ENCODE measurements at places on chromosomes 5 and 9. TPM values are rescaled to one million over a fixed set of nuclear protein-coding genes. Genes with fewer than 3 reads are reported as not detected.
A peak's percentile ranks its signal among the peaks of the same experiment; 100 is the strongest.

GRCh38 chr9:81146684-81147337, 542.5 kb downstream of the TLE1 start:
- H3K4me3 ChIP-seq = no peak overlapping the region
- no peaks in the 10 kb centered on the region for H3K27me3 ChIP-seq
- no peaks in the 10 kb centered on the region for H3K36me3 ChIP-seq
- no peaks in the 10 kb centered on the region for H3K4me1 ChIP-seq
- DNase-seq = no peak
- no peak overlapping the region for H3K27ac ChIP-seq

GRCh38 chr5:141492168-141492885, 3.4 kb downstream of the PCDHGC5 start:
- no peaks in the 10 kb centered on the region for H3K36me3 ChIP-seq
- H3K27me3 ChIP-seq = peaks cover 24% of the 10 kb centered on the region
- no peak overlapping the region for H3K27ac ChIP-seq
- no peak for DNase-seq
- no peaks in the 10 kb centered on the region for H3K4me1 ChIP-seq

DNA sequence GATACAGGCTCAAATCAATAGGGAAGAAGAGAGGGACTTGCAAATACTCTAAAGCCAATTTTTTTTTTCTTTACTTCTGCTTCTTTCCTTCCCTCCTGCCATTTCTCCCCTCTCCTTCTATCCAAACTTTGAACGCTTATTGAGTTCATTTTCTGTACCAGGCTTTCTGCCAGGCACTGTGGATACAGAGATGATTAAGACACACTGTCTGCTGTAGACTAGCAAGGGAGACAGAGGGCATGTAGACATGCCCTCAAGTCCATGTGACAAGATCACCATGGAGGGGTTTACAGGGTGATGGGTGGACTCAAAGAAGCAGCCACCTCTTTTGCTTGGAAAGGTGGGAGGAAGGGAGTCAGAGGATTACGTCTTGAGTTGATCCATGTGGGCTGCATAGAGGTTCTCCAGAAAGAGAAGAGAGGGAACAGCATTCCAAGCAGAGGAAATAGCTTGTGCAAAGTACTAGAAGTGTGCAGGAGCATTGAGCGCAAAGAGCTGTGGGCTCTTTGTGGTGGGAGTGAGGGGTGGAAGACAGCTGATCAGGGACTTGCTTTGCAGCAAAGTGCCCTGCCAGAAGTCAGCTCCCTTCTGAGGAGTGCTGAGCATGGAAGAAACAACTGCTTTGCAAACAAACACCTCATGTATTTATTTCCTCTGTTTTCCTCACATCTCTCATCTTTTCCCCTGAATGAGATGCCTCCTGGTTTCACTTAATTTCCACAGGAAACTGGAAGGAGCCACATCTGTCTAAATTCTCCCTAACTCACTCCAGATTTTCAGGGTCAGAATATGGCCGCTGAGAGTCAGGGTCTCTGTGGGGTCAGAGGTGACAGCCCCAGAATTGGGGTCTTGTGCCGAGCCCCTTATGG, 64.4 kb upstream of the COL15A1 start:
- H3K27me3 ChIP-seq = no peaks in the 10 kb centered on the region
- no peak for DNase-seq
- H3K4me3 ChIP-seq = no peak overlapping the region
- H3K36me3 ChIP-seq = no peaks in the 10 kb centered on the region
- H3K27ac ChIP-seq = no peak overlapping the region
- no peaks in the 10 kb centered on the region for H3K4me1 ChIP-seq

DNA sequence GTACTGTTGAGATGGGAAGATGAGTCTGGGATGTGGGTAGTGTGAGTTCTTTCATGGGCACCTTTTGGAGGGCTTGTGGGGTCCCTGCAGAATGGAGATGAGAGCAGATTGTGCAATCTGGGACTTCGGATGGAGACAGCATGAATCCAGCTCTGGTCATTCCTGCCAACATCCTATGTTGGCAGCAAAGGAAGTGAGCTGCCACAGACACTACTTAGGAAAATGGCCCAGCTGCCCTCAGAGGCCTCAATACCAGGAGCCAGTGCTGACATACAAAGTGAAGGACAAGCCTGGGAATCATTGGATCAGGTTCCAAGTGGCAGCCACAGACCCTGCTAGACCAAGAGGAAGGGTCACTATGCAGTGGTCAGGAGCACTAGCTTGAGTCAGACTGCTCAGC, 402.8 kb downstream of the CDK5RAP2 start:
- H3K4me3 ChIP-seq = no peak overlapping the region
- H3K36me3 ChIP-seq = no peaks in the 10 kb centered on the region
- H3K27me3 ChIP-seq = no peaks in the 10 kb centered on the region

- no peak overlapping the region for H3K27ac ChIP-seq
- H3K36me3 ChIP-seq = no peaks in the 10 kb centered on the region
- no peaks in the 10 kb centered on the region for H3K4me1 ChIP-seq
Observed at GRCh38 chr9:130288393-130288792, 22.8 kb downstream of the HMCN2 start.

DNA sequence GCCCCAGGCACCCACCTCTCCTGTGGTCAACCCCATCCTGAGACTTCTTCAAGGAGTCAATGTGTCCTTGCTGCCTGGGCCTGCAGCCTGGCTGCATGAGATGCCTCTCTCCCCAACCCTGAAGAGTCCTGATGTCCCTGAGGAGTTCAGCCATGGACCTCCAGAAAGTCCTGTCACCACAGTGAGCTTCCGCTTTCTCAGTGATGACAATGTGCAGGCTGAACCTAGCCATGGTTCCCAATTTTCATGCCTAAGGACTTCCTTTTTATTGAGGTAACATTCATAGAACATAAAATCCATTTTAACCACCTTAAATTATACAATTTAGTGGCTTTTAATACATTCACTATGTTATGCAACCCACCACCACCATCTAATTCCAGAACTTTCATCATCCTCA, 29.1 kb downstream of the DAP start:
- H3K4me3 ChIP-seq = no peak overlapping the region
- no peaks in the 10 kb centered on the region for H3K27me3 ChIP-seq
- peaks cover 17% of the 10 kb centered on the region for H3K36me3 ChIP-seq

- H3K27me3 ChIP-seq = no peaks in the 10 kb centered on the region
- peaks cover 50% of the 10 kb centered on the region for H3K4me1 ChIP-seq
- peaks cover 12% of the 10 kb centered on the region for H3K36me3 ChIP-seq
- peak; percentile 69 for DNase-seq
- peak overlapping the region; percentile 51 for H3K27ac ChIP-seq
- peak overlapping the region; percentile 68 for H3K4me3 ChIP-seq
Observed at GRCh38 chr5:80194468-80194867, 61.4 kb downstream of the SERINC5 start.

- DNase-seq = no peak
- H3K27me3 ChIP-seq = no peaks in the 10 kb centered on the region
- no peaks in the 10 kb centered on the region for H3K4me1 ChIP-seq
- no peak within 1 kb of the TSS for H3K4me3 ChIP-seq
Observed at GRCh38 chr9:127122176-127123063, at the start of gene ANGPTL2. Gene ANGPTL2 (minus strand): TSS chr9:127122635. CDS start chr9:127108731, 13,904 bp downstream.

DNA sequence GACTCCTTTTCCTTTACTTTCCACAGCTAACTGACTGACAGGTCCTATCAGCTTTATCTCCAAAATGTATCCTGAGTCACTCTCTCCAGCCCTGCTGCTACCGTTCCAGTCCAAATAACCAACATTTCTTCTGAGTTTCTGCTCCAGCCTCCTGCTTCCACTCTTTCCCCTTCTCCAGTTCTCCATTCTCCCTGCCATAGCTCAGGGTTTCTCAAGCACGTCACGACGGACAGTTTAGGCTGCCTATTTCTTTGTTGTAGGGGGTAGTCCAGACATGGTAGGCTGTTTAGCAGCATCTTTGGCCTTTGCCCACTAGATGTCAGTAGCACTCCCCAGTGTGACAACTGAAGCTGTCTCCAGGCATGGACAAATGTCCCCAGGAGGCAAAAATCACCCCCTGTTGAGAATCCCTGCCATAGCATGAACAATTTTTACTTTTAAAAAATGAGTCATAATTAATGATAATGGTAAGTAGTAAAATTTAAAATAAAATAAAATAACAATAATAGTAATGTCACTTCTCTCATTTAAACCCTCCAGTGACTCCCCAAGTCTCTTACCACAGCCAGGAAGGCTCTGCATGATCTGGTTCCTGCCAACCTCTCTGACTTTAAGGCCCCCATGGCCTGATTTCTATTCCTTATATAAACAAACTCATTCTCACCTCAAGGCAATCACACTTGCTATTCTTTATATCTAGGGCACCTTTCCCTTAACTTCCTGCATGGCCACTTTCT, 105.4 kb upstream of the FER start:
- no peak overlapping the region for H3K4me3 ChIP-seq
- no peaks in the 10 kb centered on the region for H3K36me3 ChIP-seq
- peaks cover 2% of the 10 kb centered on the region for H3K27me3 ChIP-seq
- DNase-seq = peak; percentile 59
- no peak overlapping the region for H3K27ac ChIP-seq
- no peaks in the 10 kb centered on the region for H3K4me1 ChIP-seq

- peak overlapping the region; percentile 88 for H3K27ac ChIP-seq
- DNase-seq = peak; percentile 62
- H3K4me3 ChIP-seq = peak overlapping the region; percentile 95
Observed at GRCh38 chr9:15509931-15510788, 610 bp downstream of the PSIP1 start.

DNA sequence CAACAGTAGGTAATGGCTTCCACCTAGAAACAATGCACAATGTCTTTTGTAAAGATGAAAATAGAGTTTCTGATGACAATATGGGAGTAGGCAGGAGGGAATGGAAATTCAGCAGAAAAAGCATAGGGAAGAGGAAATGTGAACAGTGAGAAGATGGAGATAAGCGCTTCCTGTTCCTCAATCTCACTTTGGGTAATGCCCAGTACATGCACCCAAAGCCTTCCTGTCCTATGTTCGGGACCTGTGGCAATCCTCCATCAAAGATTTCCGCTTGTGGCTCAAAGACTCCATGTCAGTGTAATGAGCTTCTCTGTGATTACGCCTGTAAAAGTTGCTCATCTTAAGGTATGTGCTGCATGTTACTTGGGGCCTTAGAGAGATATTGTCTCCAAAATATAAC, 2.7 kb downstream of the UGT3A1 start:
- peaks cover 2% of the 10 kb centered on the region for H3K27me3 ChIP-seq
- DNase-seq = no peak
- H3K4me3 ChIP-seq = no peak overlapping the region
- H3K4me1 ChIP-seq = no peaks in the 10 kb centered on the region
- no peaks in the 10 kb centered on the region for H3K36me3 ChIP-seq
- H3K27ac ChIP-seq = no peak overlapping the region

DNA sequence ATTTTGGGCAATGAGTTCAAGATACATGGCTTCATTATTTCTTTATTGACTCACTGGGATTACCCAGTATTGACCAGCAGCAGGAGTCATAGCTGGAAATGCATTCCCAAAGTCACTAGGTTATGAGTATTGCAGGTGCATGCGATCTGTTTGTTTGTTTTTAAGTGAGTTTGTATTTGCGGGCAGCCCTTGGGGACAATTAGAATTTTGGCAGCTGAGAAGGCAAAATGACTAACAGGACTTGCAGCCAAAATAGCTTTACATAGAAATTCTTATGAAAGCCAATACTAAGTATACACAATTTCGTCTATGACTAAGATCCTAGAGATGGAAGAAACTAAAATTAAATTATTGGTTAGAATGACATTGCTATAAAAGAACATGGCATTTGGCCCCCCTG, 18.1 kb upstream of the RGMB start:
- H3K36me3 ChIP-seq = no peaks in the 10 kb centered on the region
- H3K4me1 ChIP-seq = no peaks in the 10 kb centered on the region
- DNase-seq = no peak
- H3K27ac ChIP-seq = no peak overlapping the region
- peaks cover 15% of the 10 kb centered on the region for H3K27me3 ChIP-seq

- H3K27me3 ChIP-seq = no peaks in the 10 kb centered on the region
- H3K4me3 ChIP-seq = no peak overlapping the region
- DNase-seq = no peak
- no peaks in the 10 kb centered on the region for H3K4me1 ChIP-seq
- no peak overlapping the region for H3K27ac ChIP-seq
Observed at GRCh38 chr5:148928141-148928540, 101.7 kb downstream of the ADRB2 start.

GRCh38 chr5:95907067-95907705, 54.5 kb downstream of the ELL2 start:
- H3K4me1 ChIP-seq = no peaks in the 10 kb centered on the region
- peaks cover 5% of the 10 kb centered on the region for H3K36me3 ChIP-seq
- no peak overlapping the region for H3K4me3 ChIP-seq
- no peak for DNase-seq
- no peaks in the 10 kb centered on the region for H3K27me3 ChIP-seq

DNA sequence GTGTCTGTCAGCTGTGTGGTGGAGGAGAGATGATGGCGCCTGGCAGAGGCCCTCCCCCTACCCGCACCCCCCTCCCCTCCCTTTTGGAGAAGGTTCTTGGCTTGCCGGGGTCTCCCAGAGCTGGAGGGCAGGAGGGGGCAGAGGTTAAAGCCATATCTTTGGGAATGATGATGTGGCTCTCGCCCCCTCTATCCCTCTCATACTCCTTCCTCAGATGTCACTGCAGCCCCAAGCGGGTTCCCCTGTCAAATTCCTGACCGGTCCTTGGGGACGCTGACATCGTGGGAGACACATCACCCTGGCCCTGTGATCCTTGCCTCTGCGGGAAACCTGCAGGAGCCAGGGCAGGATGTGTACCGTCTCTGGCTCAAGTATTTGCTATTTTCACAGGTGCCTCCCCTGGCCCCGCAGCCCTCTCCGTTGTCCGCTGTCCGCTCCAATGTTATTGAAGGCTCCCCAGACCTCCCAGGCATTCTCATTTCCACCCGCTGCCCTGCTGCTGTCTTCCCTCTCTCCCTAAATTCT, 109.5 kb downstream of the FOXD1 start:
- DNase-seq = no peak
- no peaks in the 10 kb centered on the region for H3K36me3 ChIP-seq
- H3K27me3 ChIP-seq = peaks cover 10% of the 10 kb centered on the region
- H3K4me3 ChIP-seq = no peak overlapping the region

GRCh38 chr5:37375091-37375490, 4.0 kb upstream of the WDR70 start:
- no peak overlapping the region for H3K4me3 ChIP-seq
- H3K27me3 ChIP-seq = no peaks in the 10 kb centered on the region
- no peaks in the 10 kb centered on the region for H3K36me3 ChIP-seq
- H3K4me1 ChIP-seq = peaks cover 4% of the 10 kb centered on the region

- H3K4me3 ChIP-seq = no peak overlapping the region
- no peak overlapping the region for H3K27ac ChIP-seq
- DNase-seq = peak; percentile 30
- no peaks in the 10 kb centered on the region for H3K4me1 ChIP-seq
Observed at GRCh38 chr5:83711982-83712601, 8.6 kb downstream of the HAPLN1 start.

RLN2 gene
- polyA plus RNA-seq = 4.1 TPM

LHX6 gene
- not detected for polyA plus RNA-seq

PROB1 gene
- 0.86 TPM for polyA plus RNA-seq

NME5 gene
- polyA plus RNA-seq = not detected

SLC36A3 gene
- not detected for polyA plus RNA-seq

SLC35D2 gene
- polyA plus RNA-seq = 41.8 TPM

WNK2 gene
- not detected for polyA plus RNA-seq

CDC25C gene
- polyA plus RNA-seq = 0.27 TPM

DOCK2 gene
- polyA plus RNA-seq = 76.0 TPM

RGMB gene
- polyA plus RNA-seq = 3.9 TPM

CCDC152 gene
- polyA plus RNA-seq = 3.3 TPM

SH3TC2 gene
- polyA plus RNA-seq = not detected

OLFML2A gene
- polyA plus RNA-seq = not detected
